ENCODE measurements at places on chromosomes 4 and X.

GRCh38 chr4:174707902-174708301 lies 121.1 kb downstream of the GLRA3 start:
- no peak for DNase-seq

DNA sequence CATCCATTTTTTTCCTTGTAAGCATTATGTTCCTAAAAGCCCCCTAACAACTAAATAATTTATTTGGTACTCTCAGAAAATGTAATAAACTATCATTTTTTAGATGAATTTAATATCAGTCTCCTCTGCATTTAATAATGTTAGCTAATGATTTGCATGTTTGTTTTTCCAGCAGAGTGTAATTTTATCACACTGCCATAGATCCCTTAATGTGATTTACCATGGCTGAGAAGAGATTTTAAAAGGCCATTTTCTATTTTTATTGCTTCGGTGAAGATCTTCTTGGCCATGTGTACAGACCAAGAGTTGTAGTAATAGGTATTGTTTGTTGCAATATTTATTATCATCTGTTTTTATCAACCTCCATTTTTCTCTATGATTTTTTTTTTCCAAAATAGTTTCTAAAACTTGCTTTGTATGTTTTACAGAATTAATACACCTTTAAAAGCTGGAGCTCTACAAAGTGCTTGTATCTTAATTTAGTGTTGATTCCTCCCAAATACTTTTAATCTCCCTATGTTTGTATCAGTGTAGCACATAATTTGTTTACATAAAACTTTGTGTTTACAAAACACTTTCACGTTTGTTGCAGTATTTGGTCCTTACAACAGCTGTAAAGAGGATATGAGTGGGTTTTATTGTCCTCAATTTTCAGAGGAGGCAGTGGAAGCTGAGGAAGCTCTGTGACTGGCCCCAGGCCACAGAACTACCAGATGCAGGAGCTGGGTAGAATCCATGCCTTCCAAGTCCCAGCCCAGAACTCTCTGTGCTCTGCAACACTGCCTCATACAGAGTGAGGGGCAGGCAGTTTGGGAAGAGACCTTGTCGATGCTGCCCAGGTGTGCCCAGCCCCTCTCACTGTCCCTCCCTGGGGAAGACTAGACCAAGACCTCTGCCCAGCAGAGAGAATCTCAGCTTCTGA lies 58.1 kb downstream of the FAM114A1 start:
- DNase-seq: no peak

GRCh38 chrX:11080741-11081305 lies 30.3 kb upstream of the HCCS start:
- DNase-seq: no peak

DNA sequence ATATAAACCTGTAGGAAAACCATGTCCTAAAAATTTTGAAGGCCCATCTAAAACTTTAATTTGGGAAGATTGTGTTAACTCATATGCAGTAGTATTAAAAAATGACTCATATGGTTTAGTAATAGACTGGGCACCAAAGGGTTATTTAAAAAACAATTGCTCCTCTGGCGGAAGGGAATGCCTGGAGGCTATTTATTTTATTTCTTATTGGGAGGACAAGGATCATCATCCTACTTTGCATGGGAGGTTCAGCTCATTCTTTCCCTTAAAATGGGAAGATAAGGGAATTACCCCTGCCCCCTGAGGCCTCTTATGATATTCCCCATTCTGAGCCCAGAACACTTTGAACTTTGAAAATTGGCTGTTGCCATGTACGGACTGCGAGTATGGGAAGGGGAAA lies 29.7 kb upstream of the MGST2 start:
- DNase-seq: no peak

DNA sequence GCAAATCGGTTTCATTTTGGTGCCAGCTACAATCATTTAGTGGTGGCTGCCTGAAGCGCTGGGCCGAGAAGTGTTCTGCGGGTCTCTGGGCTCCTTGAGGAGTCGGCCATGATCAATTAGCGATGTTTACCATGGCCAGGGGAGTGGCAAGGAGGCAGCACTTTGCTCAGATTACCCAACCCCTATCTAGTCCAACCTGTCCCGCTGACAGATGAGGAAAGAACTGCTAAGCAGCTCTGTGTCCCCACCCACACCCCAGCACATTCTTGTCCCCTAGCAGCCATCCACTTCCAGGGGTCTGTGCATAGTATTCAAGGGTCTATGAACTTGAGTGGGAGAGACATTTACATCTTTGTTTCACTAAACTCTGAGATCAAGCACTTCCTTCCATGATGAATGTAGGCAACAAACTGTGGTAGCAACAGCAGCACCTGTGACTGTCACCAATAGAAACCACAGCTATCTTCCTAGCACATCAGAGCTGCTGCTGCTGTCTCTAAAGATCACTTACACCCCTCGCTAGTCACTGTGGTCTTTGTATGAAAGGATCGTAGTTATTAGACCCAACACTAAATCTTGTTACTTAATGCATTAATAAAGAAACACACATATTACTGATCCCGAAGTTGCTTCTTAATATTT lies 331.6 kb downstream of the BCOR start:
- no peak for DNase-seq

- DNase-seq: no peak
Measured at GRCh38 chr4:113368056-113368455, 318.6 kb downstream of the ANK2 start.

DNA sequence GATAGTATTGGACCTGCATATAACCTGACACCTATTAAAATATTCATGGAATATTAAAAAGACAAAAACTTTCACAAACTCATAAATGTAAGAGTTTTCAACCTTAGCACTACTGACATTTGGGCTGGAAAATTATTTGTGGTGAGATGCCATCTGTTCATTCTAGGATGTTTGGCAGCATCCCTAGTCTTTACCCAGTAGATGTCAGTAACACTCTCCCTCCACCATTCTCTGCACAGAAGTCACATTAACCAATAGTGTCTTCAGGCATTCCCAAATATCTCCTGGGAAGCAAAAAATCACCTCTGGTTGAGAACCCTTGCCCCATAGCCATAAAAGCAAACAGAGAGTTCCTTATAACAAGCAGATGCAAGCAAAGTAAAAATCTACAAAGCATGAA lies 41.4 kb upstream of the NDST4 start:
- no peak for DNase-seq

GRCh38 chr4:164193676-164194075 lies 560.3 kb upstream of the SMIM31 start:
- DNase-seq: no peak

GRCh38 chrX:74304016-74304415 lies at the start of gene ZCCHC13:
Gene ZCCHC13, plus strand, starts transcription at chrX:74304180. Its CDS starts 87 bp downstream, at chrX:74304267.
- DNase-seq: no peak

- DNase-seq: no peak
Measured at GRCh38 chrX:78643096-78643495, 16.0 kb downstream of the RTL3 start.

DNA sequence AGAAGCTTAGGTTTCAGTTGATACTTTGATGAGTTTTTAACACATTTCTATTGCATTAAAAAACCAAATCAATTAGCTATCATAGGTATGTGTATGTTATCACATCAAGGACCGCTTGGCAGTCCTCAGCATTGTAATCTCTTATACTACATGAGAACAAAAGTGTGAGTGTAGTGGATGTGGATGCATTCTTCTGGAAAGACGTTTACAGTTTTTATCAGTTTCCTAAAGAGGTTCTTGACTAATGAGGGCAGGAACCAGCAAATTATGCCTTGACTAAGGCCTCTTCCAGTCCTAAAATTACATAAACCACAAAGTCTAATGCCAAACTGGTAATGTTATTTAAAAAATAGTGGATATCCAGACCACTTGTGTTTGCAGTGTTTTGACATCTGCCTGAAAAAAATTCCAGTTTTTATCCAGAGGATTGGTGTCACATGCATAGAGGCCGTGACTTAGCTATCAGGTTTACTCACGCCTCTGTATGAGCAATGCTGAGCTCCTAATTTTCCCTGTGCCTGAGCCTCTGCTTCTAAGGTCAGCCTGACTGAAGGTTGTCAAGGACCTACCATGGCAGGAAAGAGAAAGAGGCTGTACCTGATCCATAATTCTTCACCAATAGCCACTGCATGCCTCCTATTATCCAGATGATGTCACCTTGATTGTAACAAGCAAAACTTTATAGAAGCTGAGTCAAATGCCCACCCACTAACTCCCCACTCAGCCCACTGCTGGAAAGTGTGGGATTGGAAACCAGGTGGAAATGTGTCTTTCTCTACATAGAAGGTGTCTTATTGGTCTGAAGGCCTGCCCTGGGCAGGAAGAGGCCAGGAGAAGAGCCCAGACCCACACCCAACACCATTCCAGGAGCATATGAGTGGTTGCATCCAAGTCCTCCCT lies 68.7 kb downstream of the ENPP6 start:
- DNase-seq: no peak

DNA sequence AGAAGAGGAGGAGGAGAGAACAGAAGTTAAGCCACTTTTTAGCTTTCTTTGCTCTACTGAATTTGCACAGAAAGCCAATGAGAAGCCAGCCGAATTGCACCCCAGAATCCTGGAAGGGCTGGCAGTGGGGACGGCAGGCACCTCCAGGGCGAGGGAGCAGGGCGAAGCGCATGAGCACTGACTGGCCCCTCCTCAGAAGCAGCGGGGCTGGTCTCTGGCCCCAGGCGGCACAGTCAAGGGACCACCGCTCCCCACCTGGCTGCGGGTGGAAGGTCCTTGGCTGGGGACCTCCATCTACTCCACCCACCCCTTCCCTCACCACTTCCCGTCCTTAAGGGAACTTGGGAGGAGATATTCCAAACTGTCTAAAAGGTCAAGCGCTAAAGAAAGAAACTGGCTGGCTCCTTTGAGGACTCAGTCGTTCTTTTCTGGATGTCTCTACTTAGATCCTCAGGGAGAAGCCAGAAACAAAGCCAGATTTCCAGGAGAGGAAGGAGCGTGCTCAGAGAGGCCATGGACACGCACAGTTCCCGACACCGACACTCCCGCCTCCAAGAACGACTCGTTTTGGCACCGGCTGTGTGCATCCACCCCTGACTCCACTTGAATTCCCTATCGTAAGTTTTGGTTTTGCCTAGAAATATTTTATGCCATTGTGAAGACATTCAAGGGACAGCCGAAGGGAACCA lies 59.5 kb upstream of the CRMP1 start:
- no peak for DNase-seq

GRCh38 chrX:118560489-118560888 lies 64.9 kb downstream of the DOCK11 start:
- no peak for DNase-seq

GRCh38 chr4:169634975-169635374 lies 14.6 kb downstream of the CLCN3 start:
- DNase-seq: no peak

GRCh38 chr4:79049840-79050540 lies 110.8 kb upstream of the PAQR3 start:
- DNase-seq: no peak

DNA sequence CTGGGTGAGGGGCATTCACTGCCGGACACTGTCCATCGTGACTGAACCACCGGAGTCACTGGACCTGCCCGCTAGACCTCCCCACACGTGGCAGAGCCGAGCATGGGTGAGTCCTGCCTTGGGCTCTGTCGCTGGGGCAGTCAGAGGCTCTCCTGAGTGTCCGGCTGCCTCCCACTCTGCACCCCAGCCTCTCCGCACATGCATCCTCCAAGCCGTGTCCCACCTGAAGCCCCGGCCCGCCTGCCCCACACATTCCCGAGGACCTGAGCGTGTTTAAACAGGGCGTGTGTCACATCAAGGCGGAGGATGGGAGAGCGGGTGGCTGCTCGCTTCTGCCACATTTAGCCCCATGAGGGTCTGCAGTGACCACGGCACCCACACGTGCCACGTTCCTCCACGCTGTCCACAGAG lies 4.7 kb downstream of the CPLX1 start:
- no peak for DNase-seq

GRCh38 chr4:76802236-76803021 lies 95.5 kb downstream of the SOWAHB start:
- no peak for DNase-seq

DNA sequence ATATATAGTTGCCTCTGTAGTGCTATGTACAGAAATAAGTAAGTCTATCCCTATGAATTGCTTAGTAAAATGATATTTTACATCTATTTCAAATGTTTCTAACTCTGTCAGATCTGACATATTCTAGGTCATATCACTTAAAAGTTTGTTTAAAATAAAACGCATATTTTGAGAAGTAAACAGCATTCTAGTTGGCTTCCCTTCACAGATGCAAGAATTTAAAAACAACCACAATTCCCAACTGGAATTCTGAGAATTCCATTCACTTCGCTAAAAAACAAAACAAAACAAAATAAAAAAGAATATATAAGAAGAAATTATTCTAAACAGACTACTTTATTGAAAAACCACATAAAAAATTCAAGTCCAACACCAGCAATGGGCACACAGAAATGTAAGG lies 126.0 kb downstream of the PPP3CA start:
- DNase-seq: no peak

GRCh38 chr4:127304356-127304755 lies 328.4 kb upstream of the INTU start:
- no peak for DNase-seq

DNA sequence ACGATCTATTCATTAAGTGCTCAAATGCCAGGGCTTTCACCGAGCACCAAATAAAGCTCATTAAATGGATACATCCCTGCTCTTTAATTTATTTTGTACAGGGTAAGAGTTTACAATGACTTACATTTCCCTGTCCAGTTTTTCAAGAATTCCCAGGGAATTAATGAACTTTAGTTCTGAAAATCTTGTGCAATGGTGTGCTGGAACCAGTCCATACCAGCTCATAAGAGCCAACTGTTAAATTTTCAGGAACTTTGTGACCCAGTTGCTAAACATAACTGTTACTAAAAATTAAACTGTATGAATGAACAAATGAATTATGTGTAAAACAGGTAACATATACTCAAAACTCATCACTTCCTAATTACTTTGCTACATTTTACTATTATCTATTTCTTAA lies 191.7 kb upstream of the RASGEF1B start:
- no peak for DNase-seq

DNA sequence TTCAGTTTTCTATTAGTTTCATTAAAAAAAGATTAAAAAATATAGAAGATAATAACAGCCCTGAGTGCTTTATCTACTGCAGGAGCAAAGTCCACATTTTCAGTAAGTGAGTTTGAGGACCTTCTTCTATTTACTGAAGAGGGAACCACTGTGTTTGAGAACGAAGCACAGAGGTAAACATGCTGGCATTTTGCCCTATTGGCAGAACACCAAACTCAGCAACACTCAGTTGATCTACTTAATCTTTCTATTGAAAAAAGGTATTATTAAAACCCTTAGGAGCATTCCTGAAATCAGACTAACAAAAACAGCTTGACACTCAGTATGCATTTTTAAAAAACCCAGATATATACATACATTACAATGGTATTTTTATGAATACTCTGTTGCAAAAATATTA lies 1496.7 kb downstream of the TECRL start:
- no peak for DNase-seq

GRCh38 chr4:149050840-149051239 lies 608.6 kb upstream of the NR3C2 start:
- no peak for DNase-seq

- no peak for DNase-seq
Measured at GRCh38 chr4:114015444-114015899, 36.0 kb upstream of the ARSJ start.

DNA sequence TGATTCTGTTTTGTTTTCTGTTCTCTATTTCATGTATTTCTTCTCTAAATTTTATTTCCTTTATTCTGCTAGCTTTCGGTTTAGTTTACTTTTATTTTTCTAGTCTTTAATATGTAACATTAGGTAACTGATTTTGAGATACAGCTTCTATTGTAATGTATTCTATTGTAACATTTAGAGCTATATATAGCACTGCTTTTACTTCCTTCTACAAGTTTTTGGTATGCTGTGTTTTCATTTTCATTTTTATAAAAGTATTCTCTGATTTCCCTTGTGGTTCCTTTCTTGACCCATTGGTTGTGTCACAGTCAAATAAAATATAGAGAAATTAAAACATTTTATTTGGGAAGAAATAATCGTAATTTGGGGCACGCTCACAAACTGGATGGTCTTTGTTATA lies 13.9 kb upstream of the CT47A1 start:
- DNase-seq: no peak
